ENCODE measurements at places on chromosomes 12 and 14. TPM values are rescaled to one million over a fixed set of nuclear protein-coding genes. Genes with fewer than 3 reads are reported as not detected.

- H3K4me3 ChIP-seq: peak overlapping the region; percentile 92
- H3K4me1 ChIP-seq: peaks cover 4% of the 10 kb centered on the region
- DNase-seq: no peak
- peak overlapping the region; percentile 97 for H3K27ac ChIP-seq
- H3K27me3 ChIP-seq: no peaks in the 10 kb centered on the region
- H3K36me3 ChIP-seq: no peaks in the 10 kb centered on the region
Observed at GRCh38 chr14:23285530-23286019, 357 bp downstream of the HOMEZ start.

GRCh38 chr14:56887216-56887615 is 76.9 kb upstream of the OTX2 start:
- DNase-seq: no peak
- H3K27ac ChIP-seq: no peak overlapping the region
- H3K4me1 ChIP-seq: no peaks in the 10 kb centered on the region
- no peaks in the 10 kb centered on the region for H3K36me3 ChIP-seq
- H3K27me3 ChIP-seq: no peaks in the 10 kb centered on the region

Gene CDH24
- total RNA-seq: 18.0 TPM

GRCh38 chr12:116365114-116365513 is 87.6 kb upstream of the MED13L start:
- peaks cover under 1% of the 10 kb centered on the region for H3K4me1 ChIP-seq
- no peak for DNase-seq
- no peaks in the 10 kb centered on the region for H3K36me3 ChIP-seq
- H3K27me3 ChIP-seq: no peaks in the 10 kb centered on the region
- H3K27ac ChIP-seq: no peak overlapping the region

Gene ENDOU
- total RNA-seq: not detected

DNA sequence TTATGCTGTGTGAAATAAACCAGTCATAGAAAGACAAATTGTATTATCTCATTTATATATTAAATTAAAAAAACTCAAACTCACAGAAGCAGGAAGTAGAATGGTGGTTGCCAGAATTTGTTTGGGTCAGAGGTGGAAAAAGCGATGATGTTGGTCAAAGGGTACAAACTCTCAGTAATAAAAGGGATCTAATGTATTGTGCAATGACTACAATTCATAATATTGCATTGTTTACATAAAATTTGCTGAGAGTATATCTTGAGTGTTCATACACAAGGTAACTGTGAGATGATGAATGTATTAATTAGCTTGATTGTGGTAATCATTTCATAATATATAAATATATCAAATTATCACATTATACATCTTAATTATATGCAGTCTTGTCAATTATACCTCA is 56.7 kb downstream of the FOXG1 start:
- no peak overlapping the region for H3K4me3 ChIP-seq
- DNase-seq: no peak
- no peak overlapping the region for H3K27ac ChIP-seq

All from uterus (tissue), 4 donors.